ENCODE measurements at places on chromosomes 1 and 21.

DNA sequence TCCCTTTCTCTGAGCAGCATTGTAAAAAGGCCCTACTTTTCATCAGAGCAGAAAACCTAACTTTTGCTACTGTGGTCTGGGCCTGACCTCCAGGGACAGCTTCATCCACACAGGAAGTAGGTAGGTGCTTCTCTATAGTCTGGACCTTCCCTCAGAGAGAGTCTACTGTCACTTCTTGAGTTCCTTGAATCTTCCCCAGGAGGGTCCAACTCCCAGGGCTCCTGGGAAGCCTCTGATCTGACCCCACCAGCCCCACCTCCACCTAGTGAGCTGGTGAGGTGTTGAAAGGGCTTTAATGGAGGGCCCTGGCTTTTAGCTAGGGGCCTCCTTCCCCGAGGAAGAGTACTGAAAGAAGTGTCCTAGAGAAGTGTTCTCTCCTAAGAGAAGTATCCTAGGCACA, 2.7 kb upstream of the VANGL2 start:
- DNase-seq: no peak

- DNase-seq: no peak
These were observed 3.8 kb upstream of the THEMIS2 start for GRCh38 chr1:27868556-27868931.

DNA sequence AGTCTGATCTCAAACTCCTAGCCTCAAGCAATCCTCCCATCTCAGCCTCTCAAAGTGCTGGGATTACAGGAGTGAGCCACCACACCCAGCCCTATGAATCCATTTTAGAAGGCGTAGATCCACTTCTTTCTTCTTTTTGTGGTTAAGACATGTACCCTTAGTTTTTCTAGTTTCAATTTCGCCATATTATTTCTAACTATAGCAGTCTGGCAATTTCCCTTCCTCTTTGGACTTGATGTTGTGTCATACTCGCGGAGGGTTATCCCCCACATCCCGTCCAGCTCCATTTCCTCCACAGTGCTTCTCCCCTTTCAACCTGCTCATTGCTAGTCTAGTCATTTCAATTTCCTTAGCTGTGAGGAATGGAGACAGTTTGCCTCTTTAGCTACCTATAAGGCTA, 5.2 kb upstream of the LRRC8D start:
- no peak for DNase-seq

DNA sequence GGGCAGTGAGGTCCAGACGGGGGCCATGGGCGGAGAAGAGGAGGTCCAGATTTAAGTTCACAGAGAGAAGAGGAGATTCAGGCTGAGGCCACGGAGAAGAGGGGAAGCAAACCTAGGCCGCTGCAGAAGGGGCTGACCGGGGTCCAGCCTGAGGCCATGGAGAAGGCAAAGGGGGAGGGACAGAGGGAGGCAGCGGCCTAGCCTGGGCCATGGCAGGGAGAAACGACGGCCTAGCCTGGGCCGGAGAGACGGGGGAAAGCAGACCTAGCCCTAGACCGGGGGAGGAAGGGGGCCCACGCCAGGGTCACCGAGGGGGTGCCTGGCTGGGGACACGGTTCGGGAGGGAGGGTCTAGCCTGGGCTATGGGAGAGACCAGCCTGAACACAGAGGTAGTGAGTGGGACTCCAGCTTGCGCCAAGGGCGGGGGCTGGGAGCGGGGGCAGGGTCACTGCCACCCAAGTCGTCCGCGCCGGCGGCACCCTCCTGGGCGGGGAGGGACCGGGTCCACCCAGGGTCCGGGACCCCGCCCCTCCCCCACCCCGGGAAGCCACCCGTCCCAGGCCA, 459 bp downstream of the CAPZB start:
- DNase-seq: no peak

GRCh38 chr1:32848354-32849063, 22.2 kb downstream of the FNDC5 start:
- DNase-seq: no peak

- no peak for DNase-seq
These were observed 8.3 kb downstream of the PPFIA4 start for GRCh38 chr1:203034422-203035110.

- DNase-seq: peak; percentile 54
These were observed 49.8 kb upstream of the SCAF4 start for GRCh38 chr21:31781737-31782136.

DNA sequence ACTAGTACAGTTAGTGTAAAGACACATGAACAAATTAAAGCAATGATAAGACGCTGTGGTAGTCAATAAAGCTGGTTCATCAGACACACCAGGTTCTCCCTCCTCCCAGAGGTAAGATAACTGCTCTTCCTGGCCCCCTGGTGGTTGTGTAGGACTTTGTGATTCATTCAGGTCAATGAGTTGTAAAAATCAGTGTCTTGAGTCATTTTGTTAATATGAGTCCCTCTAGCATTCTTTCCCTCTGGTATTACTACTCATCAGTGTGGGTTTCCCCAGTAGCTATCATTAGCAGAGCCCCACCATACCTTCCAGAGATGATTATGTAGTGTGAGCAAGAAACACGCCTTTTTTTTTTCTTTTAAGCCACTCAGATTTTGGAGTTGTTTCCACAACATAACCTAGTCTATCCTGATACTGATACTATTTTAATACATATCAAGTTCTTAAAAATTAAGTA, 3.6 kb upstream of the SETDB1 start:
- DNase-seq: peak; percentile 83

GRCh38 chr1:43522776-43523480, 7.8 kb upstream of the PTPRF start:
- DNase-seq: peak; percentile 42

GRCh38 chr1:229271448-229272159, 693 bp downstream of the RAB4A start:
- DNase-seq: peak; percentile 36

DNA sequence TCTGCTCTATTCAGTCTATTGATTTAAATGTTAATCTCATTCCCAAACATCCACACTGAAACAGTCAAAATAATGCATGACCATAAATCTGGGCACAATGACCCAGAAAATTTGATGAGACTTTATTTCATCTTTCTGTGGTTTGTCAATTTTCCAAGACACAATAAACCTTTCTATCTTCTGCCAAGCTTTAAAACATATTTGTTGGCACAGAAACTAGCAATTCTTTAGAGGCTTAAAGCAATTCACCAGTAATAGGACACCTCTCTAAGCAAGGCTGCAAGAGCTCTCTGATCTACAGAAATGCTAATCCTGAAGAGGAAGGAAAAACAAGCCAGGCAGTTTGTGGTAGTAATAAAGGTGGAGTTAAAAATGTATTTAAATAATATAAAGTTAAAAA, 113.7 kb downstream of the FCRL5 start:
- DNase-seq: peak; percentile 41

DNA sequence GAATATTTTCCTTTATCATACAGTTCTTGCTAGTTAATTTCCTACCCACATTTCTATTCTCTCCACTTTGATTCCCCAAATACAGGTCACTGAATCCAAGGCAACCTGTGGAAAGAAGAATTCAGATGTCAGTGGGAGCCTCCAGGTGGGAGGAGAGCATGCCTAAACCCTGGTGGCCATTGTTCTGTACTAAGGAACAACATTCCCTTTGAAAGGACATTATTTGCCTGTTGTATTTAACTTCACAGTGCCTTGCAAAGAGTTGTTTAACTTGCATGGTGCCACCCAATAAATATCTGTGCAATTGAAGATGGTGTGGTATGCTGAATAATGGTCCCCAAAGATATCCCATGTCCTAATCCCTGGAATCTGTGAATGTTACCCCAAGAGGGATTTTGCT, 21.3 kb downstream of the NPHS2 start:
- DNase-seq: no peak

- DNase-seq: peak; percentile 90
These were observed 45.1 kb downstream of the TMEM53 start for GRCh38 chr1:44628962-44629756.

GRCh38 chr1:219359126-219359525, 185.4 kb downstream of the LYPLAL1 start:
- DNase-seq: no peak

DNA sequence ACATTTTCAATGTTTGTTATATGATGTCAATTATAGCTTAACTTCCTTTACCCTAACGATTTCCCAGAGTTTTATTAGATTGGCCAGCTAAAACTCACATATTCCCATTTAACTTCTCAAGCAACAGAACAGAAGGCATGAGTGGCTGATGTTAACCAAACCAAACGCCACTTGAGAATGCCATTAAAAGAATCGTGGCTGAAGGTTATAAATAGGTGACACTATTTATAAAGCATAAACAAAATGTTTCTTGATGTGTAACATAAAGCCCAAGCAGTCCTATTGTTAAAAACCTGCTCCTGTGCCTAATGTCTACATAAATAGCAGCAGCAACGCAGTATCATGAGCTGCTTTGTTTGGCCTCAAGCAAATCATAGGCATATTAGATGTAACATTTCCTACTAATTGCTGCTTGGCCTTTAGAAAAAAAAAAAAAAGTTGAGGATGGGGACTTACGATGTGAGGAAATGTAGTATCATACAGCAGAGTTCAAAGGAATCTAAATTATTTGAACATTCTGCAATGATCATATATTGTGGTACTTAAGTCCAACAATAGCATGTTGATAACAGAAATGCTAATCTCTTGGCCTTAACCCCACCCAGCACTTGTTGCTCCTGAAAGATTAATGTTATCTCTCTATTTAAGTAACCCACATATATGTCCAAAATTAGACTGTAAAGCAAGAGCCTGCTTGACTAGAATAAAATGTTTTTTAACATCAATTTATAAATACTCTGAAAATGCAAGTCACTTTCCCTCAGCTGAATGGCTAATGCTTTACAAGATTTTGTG, 106.0 kb downstream of the ESRRG start:
- no peak for DNase-seq

DNA sequence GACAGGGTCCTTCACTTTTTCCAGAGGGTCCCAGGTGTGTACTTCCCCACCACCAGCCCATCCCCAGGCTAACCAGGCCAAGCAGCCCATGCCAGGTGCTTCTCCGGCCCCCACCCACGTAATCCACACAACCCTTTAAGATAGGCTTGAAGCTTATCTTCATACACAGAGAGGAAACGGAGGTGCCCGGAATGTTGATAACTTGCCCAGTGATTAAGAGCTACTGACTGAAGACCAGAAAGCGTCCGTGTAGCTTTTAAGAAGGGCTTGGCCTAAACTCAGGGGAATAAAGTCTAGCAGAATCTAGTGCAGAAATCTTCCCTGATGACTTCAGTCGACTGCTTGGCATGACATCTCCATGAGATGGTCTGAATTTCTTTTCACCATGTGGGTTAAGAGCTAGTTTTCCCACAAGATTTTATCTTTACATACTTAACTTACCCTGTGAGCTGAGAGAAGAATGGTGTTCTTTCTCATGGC, 138.7 kb downstream of the GALNT2 start:
- DNase-seq: peak; percentile 16

- DNase-seq: peak; percentile 19
These were observed 60.0 kb upstream of the ATP5PO start for GRCh38 chr21:33975548-33976081.

DNA sequence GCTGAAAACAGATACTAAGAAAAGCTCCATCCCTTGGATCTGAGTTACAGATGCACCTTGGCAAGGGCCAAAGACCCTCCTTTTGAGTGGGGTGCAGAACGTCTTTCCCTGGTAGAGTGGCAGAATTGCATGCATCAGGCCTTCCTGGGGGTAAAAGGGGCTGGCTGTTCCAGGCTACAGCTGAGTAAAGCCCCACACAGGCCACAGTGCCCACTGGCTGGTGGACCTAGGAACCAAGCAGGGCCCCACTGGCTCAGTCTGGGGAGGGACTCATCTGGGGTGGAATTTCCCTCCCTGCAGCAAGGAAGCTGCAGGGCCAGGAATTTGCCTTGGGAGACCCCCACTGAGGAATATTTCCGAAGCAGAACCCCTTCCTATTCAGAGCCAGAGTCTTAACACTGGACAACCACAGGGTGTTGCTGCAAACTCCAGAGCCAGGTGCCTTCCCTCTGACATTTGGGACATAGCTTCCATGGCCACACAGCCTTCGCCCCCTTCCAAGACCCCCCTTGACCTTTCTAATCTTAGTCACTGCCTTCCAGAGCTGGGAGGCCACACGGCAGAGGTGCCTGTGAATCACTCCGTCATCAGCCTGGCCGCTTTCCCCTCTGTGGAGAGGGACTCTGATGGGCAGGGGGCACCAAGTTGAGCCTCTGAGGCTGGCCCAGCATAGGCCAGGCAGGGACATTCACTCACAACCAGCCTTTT, 52.5 kb downstream of the LACTBL1 start:
- no peak for DNase-seq
